HT1080 (cell line): ENCODE measurements at places on chromosomes 2 and 18. TPM values are rescaled to one million over a fixed set of nuclear protein-coding genes. Genes with fewer than 3 reads are reported as not detected.
A peak's percentile ranks its signal among the peaks of the same experiment; 100 is the strongest.

CKAP2L gene
- total RNA-seq: 21.1 and 33.7 TPM in 2 replicates

KCNF1 gene
- 0.07 and 0.14 TPM in 2 replicates for total RNA-seq

LYPD6 gene
- total RNA-seq: 2.3 and 3.1 TPM in 2 replicates

DNA sequence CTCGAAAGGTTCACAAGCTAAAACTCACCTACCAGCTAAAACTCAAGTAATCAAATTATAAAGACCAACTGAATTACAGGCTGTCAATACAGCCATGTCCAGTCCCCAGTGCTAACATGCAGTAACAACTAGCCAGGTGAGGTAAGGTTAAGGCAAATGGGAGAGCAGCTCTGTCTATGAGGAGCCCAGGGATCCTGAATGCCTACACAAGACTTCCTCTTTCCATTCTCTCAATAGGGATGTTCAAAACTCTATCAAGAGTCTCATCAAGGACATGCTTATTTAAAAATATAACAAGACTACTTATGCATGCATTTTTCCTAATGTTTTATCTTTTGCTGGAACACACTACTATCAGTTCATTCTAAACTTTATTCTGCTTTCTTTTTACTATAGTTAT is 20.4 kb downstream of the REV1 start:
- no peak for DNase-seq

DNA sequence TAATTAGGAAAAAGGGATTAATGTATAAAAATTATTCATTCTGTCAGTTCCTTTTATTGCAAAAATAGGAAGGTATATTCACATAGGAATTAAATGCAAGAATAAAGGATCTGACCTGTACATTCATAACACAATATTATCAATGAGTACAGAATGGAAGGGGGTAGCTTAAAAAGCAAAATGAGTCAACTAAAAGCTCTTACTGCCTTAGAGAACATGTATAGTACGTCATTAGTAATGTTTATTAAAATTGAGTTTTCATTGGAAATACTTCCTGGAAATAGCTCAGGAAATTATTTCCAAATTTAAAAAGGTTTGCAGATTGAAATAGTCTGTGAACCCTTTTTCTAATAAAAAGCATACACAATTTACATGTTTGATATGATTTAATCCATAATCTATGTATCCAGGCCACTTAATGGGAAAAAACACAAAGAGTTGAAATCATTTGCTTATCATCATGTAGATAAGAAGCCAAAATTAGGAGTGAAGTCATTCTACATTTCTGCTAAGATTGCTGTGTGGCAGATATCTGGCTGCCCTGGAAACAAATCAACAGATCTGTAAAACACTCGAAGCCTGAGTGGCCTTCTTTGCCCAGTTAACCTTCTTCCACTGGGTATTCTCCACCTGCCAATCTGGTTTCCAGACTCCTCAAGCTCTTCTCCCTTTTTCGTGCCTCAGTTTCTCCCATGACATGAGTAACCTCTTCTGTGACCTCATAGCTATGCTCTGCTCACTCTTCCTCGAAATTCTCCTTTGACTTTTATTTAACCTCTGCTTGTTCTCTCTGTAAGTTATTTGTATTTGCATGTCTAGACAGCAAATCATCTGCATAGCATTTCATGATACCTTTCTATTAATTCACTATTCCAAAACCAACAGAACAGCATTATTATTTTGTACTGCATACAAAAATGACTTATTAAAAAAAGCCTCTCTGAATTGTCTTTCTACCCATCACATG is 181.2 kb upstream of the REV1 start:
- no peak for DNase-seq

DNA sequence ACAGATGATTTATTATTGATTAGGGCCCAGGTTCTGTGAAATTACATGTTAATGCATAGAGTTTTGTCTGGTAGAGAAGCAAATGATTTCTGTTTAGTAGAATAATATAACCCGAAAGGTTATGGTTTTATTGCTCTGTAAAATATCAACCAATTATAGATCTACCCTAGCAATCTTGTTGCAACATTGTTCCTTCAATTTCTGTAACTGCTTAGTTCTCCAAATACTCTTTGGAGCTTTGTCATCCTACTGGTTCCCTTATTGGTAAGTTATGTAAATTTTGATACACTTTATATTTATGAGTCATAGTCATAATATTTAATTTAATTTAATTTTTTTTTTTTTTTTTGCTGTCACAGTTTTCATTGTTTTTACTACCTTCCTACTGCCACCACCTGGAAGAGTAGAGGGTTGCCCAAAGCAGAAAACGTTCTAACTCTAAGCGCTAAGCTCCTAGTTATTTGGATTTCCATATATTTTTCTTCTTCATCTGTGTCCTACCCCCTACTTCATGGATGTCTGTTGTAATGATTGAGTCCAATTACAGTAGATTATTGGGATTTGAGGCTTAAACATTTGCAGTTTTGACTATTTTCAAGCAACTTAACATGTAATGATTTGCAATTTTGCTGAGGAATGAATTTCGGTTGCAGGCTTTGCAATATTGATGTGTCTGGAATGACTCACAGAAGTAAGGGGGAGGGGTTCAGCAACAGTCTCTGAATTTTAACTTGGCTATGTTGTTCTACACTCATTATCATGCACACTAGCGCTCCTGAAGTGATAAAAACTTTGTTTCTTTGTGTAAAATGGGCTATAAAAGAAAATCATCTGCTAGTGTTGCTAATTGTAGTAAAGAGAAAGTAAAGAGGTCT is 51.1 kb downstream of the NABP1 start:
- DNase-seq: peak; percentile 10

GRCh38 chr2:46837704-46838103 is 77.9 kb downstream of the MCFD2 start:
- DNase-seq: no peak

DNA sequence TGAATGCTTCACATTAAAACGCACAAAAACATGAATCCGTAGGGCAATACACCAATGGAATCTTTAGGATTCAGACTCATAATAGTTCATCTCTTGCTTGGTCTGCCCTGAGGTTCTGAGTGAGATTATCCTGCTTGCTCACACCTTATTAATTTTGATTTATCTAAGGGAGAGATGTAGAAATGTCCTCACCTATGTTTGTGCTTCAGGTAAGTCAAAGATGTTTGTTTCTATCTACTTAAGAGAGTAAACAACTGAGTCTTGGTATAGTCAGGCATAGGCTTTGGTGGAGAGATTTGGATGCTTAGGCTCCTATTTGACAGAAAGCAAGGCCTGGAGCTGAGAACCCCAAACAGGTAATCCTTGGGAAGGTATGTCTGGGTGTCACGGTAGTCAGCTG is 231.0 kb upstream of the TNP1 start:
- DNase-seq: no peak

DNA sequence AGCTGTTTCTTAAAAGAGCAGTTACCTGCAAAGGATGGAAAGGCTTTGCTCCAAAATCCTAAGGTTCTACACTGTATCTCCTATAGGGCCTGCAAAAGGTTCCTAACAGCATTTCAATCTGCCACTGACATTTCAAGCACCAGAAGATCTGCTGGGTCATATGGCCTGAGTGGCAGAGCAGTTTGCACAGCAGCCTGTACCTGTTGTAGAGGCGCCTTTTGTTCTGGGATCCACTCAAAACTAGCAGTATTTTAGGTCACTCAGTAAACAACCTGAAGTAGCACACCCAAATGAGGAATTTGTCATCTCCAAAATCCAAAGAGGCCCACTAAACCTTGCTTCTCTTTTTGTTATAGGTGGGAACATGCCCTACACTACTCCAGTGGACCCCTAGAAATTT is 6.2 kb downstream of the FAM210A start:
- DNase-seq: no peak

GRCh38 chr2:237421542-237422116 is 7.7 kb upstream of the COL6A3 start:
- DNase-seq: peak; percentile 73

DNA sequence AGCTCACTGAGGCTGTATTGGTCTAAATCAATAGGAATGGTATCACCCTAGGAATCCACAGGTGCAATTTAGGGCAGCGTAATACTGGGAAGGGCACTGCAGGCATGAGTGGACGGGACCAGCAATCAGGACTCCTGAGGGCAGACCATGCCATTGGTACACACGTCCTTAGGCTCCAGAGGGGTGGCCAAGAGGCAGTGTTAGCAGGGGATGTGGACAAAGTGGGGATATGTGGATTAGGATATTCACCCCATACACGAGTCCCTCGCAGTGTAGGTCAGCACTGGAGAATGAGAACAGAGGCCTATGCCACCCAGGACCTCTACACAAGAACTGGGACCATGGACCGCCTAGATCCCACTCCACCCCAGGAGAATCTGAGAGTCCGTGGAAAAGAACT is 389.8 kb downstream of the BCL11A start:
- no peak for DNase-seq

GRCh38 chr2:199509403-199509802 is 51.7 kb upstream of the SATB2 start:
- no peak for DNase-seq

- DNase-seq: no peak
Observed at GRCh38 chr2:161283926-161284325, 24.3 kb upstream of the PSMD14 start.

- DNase-seq: no peak
Observed at GRCh38 chr2:106537791-106538191, 50.6 kb downstream of the CD8B2 start.

- no peak for DNase-seq
Observed at GRCh38 chr2:18398833-18399232, 161.6 kb downstream of the RDH14 start.
